CD4-positive, alpha-beta T cell treated with Interleukin-2 at 100 ng/mL for 4 hours (primary cell): ENCODE measurements at places on chromosomes 7 and 10.

GRCh38 chr7:105153531-105153930 lies 139.5 kb downstream of the KMT2E start:
- no peak for DNase-seq

DNA sequence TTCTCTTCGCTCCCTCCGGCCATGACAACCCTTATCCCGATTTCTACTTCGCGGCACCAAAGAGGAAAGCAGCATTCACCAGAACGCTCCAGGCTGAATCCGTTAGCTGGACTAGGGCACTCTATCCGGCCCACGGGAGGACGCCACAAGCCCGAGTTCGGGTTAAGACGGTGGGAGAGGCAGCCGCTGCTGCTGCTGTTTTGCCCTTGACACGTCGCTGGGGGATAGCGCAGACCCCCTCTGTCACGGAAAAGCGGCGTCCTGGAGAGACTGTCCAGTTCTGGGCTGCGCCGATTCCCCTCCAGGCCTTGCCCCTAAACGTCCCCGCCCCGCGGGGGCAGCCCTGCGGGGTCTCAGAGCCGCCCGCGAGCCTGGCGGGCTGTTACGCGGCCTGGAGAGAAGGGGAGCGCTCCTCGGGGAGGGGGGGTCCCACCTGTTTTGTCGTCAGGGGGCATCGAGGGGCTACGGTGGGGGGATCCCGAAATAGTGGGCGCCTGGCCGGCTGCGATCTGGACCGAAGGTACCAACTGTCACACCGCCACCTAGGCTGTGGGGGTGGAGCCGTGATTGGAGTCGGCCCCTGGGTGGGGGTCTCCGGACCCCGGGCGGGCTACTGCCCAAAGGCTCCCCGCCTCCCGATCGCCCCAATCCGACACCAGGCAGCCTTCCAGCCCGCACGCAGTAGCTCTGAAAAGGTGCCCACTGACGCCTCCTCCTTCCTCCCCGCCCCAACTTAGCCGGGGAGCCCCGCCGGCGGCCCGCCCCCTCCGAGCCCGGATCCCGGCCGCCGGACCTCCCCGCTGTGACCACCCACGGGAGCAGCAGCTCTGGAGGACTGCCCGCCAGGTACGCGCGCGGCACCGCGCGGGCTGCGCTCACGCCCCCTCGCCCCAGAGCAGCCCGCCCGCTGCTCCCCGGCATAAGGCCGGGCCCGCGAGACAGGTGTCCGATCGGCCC lies 772 bp downstream of the SGMS1 start:
- DNase-seq, result peak; percentile 32

DNA sequence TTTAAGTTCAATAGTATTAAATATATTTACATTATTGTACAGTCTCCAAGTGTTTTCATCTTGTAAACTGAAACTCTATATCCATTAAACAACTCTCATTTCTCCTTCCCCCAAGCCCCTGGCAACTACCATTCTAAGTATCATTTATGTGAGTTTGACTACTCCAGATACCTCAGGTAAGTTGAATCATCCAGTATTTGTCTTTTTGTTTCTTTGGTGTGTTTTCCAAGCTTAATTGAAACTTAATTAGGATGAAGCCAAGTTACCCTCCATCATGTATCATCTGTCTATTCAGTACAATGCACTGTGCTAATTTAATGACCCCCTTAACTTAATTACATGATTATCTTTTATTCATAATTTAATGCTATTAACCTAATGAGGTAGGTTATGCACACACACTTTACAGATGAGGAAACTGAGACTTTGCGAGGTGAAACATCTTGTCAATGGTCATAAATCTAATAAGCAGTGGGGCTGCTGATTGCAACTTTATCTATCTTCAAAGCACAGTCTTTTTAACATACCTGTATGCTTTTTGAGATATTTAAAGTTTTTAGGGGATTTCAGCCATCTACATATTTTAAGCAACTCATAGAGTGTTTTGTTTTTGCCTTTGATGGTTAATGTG lies 663 bp downstream of the MACC1 start:
- DNase-seq, result no peak

- no peak for DNase-seq
Observed at GRCh38 chr7:95817866-95818640, 45.7 kb downstream of the DYNC1I1 start.

GRCh38 chr10:27659786-27660185 lies 85.8 kb downstream of the MKX start:
- no peak for DNase-seq

GRCh38 chr7:151167197-151167961 lies at the start of gene GBX1:
Gene GBX1, minus strand, starts transcription at chr7:151167694. Its CDS starts 146 bp downstream, at chr7:151167548.
- no peak for DNase-seq

- DNase-seq, result no peak
Observed at GRCh38 chr10:101438881-101439391, 85.0 kb downstream of the BTRC start.

- DNase-seq, result no peak
Observed at GRCh38 chr10:111017098-111017497, 59.7 kb upstream of the ADRA2A start.

GRCh38 chr10:100340948-100341847 lies 5.8 kb upstream of the SCD start:
- no peak for DNase-seq

GRCh38 chr7:98870807-98871491 lies 1.1 kb upstream of the TMEM130 start:
- DNase-seq, result no peak

GRCh38 chr10:88097092-88097516 lies 233.7 kb downstream of the PTEN start:
- no peak for DNase-seq

- no peak for DNase-seq
Observed at GRCh38 chr10:61973906-61974305, 72.4 kb downstream of the ARID5B start.

- no peak for DNase-seq
Observed at GRCh38 chr10:28778524-28778923, 101.2 kb downstream of the BAMBI start.

- DNase-seq, result no peak
Observed at GRCh38 chr7:138374119-138374693, 85.9 kb upstream of the TRIM24 start.

DNA sequence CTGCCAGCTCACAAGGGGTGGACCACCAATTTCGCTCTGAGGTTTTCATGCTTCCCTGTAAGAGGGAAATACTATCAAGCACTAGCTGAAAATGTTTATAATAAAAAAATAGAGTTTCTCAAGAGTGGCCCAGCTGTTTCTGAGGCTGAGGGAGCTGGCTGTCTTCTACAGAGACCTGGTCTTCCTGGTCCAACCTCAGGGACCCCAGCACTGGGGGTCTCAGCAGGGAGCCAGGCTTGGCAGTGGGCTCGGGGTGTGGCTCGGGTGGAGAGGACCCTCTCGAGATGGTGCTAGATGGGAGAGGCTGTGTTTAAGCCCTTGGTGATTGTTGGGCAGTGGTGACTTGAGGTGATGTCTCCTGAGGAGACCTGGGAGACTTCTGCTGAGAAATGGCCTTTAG lies 87.3 kb upstream of the SHH start:
- no peak for DNase-seq

DNA sequence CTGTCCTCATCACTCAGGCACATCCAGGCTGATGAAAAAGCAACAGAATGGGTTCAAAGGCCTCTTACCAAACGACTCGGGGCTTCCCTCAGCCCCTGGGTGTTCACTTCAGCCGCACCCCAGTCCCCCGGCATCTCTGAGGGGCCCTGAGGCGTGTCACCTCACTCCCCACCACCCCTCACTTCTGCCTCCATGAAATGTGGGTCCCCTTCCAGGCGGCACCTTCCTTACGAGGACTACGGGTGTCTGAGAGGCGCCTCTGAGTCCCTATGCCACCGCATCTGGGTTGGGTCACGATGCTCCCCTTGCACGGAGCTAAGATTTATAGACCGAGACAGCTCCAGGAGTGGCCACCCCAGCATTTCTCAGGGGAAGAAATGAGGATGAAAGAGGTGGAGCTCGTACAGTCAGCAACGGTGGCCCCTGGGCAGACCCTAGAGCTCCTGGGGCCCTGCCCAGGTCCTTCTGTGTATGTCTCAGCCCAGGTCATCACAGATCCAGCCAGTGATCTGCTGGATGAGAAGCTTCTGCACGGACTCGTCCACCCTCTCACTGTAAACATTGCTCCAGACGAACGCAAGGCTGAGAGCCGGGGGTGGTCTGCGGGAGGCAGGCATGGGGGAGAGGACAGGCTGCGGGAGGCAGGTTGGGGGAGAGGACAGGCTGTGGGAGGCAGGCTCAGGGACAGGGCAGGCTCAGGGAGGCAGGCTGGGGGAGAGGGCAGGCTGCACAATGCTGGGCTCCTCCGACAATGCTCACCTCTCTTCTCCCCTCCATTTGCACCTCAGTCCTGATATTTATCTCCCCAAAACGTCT lies 408.2 kb downstream of the DNAJB6 start:
- no peak for DNase-seq

- no peak for DNase-seq
Observed at GRCh38 chr10:36023939-36024338, 381.8 kb upstream of the FZD8 start.

DNA sequence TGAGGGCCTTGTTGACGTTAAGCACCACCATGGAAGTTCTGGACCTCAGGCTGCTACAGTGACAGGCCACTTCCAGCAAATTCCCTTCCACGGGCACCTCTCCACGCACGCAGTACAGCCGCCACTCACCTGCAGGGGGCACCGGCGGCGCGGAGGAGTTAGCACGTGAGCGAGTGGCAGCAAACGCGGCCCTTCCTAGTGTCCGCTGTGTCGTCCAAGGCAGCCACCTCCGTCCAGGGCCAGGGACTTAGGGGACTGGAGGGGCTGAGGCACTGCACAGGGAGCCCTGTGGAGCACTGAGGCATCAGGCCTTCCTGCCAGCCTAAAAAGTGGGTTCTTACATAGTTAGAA lies 164.4 kb downstream of the SVIL start:
- DNase-seq, result no peak
